GM23248 (cell line): ENCODE measurements at places on chromosomes 16 and 17. TPM values are rescaled to one million over a fixed set of nuclear protein-coding genes. Genes with fewer than 3 reads are reported as not detected.

- peak; percentile 96 for DNase-seq
These were observed 92.2 kb upstream of the CIBAR2 start for GRCh38 chr16:85204242-85205010.

GRCh38 chr16:65061935-65062518 lies 59.8 kb downstream of the CDH11 start:
- DNase-seq = peak; percentile 33

- no peak for DNase-seq
These were observed 154.5 kb downstream of the BCAS3 start for GRCh38 chr17:60832151-60832585.

GRCh38 chr17:79573196-79573896 lies 37.5 kb downstream of the RBFOX3 start:
- no peak for DNase-seq

- DNase-seq = no peak
These were observed 4.1 kb downstream of the PDF start for GRCh38 chr16:69326172-69326873.

DNA sequence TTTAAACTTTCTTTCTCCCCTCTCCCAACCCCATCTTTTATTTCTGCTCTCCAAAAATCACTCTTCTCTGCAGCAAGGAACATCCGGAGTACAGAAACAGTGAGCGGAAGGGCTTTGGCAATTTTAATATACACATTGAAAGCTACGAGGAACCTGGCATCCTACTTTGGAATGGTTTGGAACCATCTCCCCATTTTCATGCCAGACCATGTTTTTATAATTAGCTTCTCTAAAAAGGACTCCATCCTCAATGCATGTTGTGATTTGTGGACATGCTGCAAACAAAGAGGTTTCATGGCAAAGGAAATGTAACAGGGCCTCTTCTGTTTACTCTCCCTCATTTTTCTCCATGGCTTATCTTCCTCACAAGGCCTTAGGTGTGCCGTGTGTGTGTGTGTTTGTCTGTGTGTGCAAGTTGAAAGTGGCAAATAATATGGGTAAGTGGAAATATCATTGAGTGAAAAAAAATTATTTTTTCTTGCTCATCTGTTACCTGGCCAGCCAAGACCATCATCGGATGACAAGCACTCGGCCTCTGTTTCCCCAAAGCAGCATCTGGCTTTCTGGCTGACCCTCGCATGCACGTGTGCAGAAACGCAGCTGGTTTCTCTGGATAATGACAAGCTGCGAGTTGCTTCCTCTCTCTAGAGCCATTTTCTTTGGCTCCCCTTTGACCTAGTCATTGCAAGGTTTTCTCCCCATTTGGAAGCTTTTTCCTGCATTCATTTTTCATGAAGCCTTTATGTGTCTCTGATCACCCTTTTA lies 585.0 kb downstream of the TMEM114 start:
- DNase-seq = no peak

DNA sequence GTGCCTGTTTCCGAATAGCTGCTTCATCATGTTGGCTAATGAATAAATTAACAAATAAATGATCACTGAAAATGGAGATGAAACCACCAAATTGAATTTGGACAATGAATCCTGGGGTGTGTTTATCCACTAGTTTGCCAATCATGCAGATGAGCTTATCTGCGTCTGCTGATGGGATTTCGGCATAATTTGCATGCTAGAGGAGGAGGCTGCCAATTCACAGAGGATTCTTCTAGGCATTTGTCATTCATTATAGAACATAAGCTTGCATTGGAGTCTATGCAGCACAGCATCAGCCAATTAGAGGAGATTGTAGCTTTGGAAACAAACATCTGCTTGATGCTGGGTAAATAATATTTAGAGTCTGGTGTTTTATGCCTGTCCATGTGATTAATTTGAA lies 123.1 kb downstream of the NPIPB5 start:
- DNase-seq = no peak

GRCh38 chr17:74892013-74892841 lies 1.2 kb downstream of the FADS6 start:
- no peak for DNase-seq

GRCh38 chr17:83037874-83038165 lies 41.6 kb upstream of the METRNL start:
- no peak for DNase-seq

GRCh38 chr16:30621765-30622164 lies 11.6 kb upstream of the ZNF689 start:
- peak; percentile 60 for DNase-seq

GRCh38 chr16:68875871-68876270 lies 32.5 kb downstream of the TANGO6 start:
- no peak for DNase-seq

GRCh38 chr16:66996983-66997358 lies 8.6 kb downstream of the CES4A start:
- no peak for DNase-seq

DNA sequence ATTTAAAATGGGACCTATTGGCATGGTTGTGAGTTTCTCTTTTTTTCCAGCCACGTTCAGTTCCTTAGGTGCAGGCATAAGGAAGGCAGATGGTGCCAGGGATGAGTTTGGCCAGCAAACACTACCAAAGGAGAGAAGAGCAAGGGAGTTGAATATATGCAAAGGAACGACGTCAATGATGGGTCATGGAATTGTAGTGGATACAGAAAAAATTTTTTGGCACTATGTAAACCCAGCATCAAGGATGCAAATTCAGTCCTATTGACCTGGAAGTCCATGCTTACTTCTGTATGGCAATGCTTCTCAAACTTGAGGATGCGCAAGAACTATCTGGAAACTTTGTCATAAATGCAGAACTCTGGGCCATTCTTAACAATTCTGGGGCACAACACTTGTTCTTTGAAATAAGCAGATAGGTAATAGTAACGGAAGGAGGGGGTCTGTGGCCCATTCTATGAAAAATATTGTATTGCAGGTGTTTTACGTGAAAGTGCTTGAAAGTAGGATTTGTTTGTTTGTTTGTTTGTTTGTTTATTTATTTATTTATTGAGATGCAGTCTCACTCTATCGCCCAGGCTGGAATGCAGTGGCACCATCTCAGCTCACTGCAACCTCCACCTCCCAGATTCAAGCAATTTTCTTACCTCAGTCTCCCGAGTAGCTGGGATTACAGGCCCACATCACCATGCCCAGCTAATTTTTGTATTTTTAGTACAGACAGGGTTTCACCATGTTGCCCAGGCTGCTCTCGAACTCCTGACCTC lies 18.0 kb downstream of the APOH start:
- no peak for DNase-seq

DNA sequence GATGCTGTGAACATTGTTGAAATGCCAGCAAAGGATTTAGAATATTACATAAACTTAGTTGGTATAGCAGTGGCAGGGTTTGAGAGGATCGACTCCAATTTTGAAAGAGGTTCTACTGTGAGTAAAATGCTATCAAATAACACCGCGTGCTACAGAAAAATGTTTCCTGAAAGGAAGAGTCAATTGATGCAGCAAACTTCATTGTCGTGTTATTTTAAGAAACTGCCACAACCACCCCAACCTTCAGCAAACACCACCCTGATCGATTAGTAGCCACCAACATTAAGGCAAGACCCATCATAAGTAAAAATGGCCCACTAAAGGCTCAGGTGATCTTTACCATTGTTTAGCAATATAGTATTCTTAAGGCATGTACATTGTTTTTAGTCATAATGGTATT lies 27.3 kb downstream of the HLF start:
- no peak for DNase-seq

- DNase-seq = no peak
These were observed 5.4 kb downstream of the HEATR3 start for GRCh38 chr16:50071075-50071671.

DNA sequence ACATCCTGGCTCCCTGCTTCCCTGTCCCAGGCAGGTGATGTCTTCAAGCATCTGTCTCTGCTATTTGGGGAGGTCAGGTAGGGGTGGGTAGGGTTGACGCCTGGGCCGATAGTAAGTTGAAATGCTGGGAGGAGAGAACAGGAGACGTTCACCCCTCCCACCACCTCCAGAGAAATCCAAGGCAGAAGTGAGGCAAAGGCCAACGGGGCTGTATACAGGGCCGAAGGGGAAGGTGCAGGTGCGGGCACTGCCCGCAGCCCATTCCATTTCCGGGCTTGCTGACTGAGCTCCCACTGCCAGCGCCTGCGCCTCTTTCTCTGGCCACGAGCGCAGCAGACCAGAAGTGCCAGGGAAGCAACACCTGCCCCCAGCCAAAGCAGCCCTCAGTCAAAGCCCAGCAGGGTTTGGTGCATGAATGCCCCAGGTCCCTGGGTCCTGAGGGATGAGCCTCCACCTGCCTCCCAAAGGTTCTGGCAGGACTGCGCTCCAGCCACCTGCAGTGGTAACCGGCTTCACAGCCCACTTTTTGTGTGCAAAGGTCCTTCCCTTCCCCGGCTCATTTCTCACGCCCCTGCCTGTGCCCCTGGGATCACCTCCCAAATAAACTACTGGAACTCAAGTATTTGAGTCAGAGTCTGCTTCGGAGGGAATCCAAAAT lies 127.6 kb upstream of the TNRC6C start:
- no peak for DNase-seq

DNA sequence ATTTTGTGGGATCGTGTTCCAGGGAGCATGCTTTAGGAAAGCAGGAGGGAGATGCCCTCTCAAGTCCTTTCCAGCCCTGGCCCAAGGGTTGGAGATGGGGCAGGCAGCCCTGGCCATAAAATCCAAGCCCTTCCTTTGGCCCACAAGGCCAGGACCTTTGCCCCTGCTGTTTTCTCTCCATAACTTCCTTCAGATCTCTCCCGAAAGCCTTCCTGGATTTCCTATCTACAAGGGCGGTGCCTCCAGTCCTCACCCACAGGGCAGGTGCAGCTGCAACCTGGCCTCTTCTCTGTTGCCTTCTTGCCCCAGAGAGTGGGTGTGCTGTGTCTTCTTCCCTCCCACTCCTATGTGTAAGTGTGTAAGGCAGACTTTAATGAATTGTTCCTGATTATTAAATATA lies 8.5 kb upstream of the PDP2 start:
- no peak for DNase-seq

- no peak for DNase-seq
These were observed 318 bp upstream of the RBL2 start for GRCh38 chr16:53433930-53434376.

DNA sequence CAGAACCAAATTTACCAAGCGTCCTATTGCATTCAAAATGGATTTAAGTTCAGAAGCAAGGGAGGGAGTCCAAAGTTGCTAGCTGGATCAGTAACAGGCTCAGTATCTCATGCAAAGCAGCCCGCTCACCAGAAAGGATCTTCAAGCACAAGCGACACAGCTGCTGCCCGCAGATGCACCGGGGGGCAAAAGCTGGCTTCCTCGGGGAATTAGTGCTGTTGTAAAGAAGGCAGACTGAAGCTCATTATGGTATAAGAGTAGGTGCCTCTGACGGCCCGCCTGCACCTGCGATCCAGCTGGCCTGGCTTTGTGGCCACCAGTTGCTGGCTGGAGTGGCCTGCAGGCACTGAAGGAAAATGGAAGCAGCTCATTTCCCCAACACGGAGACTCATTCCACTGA lies 128.4 kb upstream of the RCVRN start:
- DNase-seq = no peak

NOG gene
- polyA plus RNA-seq = 3.6 and 4.4 TPM in 2 replicates

CD19 gene
- polyA plus RNA-seq = not detected in 2 replicates

PLA2G10 gene
- polyA plus RNA-seq = not detected in 2 replicates

CDH8 gene
- not detected in 2 replicates for polyA plus RNA-seq
